ENCODE measurements at places on chromosomes 5 and 9.

GRCh38 chr9:70177121-70177520 is 81.7 kb upstream of the SMC5 start:
- no peak for DNase-seq

DNA sequence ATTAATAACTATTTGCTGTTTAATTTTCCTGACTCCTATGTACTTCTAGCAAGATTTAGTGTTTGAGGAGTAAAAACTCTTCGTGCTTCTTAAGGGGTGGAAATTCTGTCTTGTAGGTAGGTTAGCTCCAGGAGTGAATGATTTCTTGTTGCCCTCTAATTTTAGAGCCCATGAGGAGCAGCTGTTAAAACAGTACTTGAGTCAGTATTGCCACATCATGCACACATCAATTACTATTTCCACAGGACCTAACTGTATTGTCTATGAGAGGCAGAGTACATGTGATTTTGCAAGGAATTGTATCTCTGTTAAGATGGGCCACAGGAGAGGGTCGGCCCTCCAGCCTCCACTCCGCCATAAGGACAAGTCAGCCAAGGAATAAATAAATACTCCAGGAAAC is 91.2 kb downstream of the PDZD2 start:
- no peak for DNase-seq

DNA sequence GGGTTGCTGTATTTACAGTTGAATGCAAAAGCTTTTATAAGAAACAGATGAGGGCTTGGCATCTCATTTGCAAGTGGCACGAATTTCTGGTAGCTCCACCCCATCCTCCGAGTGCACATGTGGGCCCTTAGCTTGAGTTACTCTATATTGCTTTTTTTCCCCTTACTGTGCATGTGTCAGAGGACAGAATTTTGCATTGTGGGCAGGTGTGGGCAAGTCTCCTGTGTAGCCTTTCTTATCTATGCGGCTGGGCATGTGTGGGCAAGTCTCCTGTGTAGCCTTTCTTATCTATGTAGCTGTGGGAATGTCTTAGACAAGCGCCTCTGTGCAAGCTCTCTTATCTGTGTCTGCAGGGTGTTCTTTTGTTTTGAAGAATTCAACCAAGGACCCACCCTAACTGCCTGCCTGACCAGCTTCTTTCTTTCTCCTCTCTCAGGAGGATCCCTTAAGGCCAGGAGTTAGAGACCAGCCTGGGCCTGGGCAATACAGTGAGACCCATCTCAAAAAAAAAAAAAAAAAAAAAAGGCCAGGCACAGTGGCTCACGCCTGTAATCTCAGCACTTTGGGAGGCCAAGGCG is 34.1 kb upstream of the SIL1 start:
- no peak for DNase-seq

DNA sequence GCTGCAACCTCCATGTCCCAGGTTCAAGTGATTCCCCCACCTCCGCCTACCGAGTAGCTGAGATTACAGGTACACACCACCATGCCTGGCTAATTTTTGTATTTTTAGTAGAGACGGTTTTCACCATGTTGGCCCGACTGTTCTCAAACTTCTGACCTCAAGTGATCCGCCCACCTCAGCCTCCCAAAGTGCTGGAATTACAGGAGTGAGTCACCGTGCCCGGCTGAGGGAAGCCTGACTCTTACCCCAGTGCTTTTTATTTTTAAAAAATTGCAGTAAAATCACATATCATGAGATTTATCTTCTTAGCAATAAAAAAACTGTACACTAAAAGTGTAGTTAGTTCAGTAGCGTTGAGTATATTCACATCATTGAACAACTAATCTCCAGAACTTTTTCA is 105.3 kb downstream of the SLIT3 start:
- no peak for DNase-seq

DNA sequence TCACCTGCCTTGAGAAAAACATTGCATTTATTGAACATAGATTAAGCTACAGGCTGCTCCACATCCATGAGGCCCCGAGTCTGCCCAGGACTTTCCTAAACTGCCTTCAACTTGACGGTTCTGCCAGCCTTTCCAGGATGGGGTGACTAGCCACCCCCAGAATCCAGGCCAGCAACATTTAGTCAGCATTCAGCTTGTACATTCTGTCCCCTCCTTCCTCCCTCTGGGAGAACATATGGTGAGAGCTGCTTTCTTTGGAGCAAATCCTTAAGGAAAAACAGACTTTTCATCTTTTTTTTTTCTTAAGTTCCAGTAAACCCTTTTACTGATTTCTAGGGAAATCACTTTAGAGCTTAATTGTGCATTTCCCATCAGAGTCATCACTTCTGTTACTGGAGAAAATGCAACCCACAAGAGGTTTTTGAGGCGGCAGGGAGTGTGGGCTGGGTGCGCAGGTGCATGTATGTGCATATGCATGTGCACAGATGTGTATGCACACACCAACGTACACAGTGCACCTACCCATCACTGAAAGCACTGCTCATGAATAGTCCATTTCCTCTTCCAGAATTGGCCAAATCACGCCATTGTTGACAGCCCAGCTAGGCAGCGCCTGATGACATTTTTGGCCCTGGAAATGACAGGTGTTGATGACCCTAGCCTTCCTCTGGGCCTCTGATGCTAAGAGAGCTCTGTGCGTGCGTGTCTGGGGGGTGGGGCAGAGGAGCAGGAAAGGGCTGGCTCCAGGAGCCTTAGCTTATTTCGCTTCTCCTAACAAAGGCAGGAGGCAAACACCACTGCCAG is 145.6 kb downstream of the HSD17B3 start:
- no peak for DNase-seq

DNA sequence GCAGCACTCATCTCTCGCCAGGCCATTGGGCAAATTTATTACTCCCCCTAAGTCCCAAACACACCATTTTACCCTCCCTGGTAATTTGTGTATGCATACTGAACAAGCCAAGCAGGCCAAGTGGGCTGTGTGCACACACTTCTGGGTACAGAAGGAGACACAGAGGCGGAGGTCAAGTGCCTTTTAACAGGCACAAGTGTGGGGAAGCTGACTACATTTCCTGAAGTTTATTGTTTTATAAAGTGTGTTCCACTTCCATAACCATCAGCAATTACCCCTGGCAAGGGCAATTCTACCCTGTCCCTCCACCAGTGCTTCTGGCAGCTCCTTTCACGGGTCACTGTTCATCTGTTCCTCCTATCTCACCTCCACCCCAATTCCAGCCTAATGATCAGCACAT is 93.9 kb downstream of the SETX start:
- DNase-seq = no peak

GRCh38 chr5:173317091-173317730 is 11.0 kb downstream of the STC2 start:
- no peak for DNase-seq

DNA sequence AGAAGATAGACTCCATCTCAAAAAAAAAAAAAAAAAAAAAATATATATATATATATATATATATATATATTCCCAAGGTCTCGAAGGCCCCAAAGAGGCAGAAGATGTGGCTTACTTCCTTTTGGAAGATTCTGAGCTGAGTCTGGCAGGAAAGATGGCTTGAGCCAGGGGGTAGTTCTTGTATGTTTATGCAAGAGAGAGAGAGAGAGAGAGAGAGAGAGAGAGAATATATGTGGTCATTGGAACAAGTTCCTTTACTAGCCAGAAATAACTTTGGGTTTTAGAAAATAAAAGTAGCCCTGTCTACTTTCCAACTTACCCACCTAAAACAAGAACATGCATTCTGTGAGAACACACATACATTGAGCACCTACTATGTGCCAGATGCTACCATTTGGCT is 17.6 kb downstream of the NCS1 start:
- no peak for DNase-seq

GRCh38 chr9:135982499-135983207 is 21.5 kb upstream of the UBAC1 start:
- DNase-seq = no peak

GRCh38 chr9:136506425-136506824 is 23.6 kb upstream of the SEC16A start:
- no peak for DNase-seq

GRCh38 chr9:132239518-132239917 is 77.7 kb downstream of the NTNG2 start:
- DNase-seq = no peak

- DNase-seq = peak; percentile 24
Measured at GRCh38 chr5:154756009-154756867, 1.1 kb downstream of the LARP1 start.

DNA sequence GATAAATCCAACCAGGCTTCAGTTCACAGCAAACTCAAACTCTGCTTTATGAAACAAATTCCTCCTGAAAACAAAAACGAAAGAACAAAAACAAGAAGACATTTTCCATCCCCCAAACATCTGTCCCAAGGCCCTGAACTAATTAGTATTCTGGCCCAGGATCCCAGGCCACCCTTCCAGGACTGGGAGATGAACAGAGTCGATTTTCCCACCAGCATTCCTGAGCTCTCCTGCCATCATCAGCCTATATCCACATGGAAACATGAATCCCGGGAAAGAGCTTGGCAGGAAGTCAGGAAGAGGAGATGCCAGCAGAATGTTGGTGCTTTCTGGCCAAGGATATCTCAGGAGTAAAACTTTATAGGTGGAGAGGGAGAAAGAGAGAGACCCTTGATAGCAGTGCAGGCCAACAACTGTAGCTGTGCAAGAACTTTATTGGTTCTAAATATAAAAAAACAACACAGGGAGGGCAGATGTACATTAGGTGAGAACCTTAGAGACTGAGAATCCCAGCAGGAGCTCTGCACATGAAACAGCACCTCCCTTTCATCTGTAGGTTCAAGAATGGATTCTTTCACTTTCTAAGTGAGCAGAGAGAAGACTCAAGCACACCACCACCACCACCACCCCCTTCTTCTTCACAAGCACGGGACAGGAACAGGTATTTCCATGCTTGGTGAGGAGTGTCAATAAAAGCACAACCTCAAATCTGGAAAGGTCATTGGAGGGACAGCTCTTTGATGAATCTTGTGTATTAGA is 190.7 kb upstream of the TAS2R1 start:
- no peak for DNase-seq

DNA sequence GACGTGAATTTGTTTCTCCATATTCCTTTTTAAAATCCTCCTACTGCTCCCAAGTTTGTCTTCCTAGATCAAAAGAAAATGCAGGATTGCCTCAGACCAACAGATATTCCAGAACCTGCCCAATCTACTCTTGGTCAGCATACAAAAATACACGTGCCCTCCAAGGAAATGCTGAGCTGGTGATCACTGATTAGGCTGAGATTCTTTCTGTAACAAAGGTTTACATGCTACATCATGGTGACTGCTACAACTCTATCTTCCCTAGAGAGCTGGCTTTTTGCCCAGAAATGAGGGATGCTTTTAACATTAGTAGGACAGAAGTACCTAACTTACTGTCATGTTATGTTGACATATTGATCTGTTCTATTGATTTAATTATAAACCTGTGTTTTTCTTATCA is 35.5 kb downstream of the OR2Y1 start:
- no peak for DNase-seq

DNA sequence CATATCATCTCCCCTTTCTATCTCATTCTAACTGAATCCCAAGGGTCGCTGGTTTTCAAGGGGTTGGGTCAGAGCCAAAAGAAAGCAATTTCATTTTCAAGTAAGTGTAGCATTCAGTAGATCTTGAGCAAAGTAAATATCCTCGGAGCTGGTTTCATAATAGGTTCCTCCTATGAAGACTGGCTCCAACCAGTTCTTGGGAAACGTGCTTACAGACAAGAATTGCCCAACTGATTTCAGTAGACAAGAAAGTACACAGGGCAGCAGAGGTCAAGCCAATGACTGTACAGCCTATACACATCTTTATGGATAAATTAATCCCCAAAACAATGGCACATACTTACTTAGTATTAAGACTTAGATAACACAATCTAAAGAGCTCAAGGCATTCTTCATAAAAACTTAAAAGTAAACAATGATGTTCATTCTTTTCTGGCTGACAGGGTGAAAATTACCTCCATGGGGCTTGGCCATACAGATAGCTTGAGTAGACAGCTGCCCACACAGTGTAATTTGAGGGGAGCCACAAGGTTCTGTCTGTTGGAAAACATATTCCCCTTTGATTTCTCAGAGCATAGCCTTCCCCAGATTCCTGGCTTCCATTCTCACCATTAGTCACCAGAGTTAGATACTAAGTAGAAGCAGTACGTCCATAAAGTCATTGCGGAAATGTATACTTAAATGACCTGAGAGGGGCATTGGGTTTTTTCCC is 163.9 kb downstream of the ARRDC3 start:
- no peak for DNase-seq

GRCh38 chr9:21580636-21581378 is 98.7 kb upstream of the IFNE start:
- DNase-seq = no peak

DNA sequence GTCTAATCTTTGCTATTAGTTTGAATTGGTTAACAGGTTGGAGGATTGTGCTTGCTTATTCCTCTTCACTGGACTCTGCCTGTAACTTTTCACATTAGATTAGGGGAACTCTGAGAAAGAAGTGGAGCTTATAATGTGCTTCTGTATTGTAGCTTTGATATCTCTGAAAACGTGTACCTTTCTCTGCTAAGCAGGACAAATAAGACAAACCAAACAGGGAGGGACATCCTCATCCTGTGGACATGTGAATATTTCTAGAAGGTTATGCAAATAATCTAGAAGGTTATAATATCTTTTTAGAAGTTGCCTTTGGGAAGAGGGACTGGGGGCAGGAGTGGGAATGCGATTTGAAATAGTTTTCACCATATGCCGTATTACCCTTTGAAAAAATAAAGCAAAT is 11.7 kb downstream of the IQGAP2 start:
- no peak for DNase-seq

GRCh38 chr5:139381837-139382761 is 998 bp downstream of the SLC23A1 start:
- no peak for DNase-seq

- no peak for DNase-seq
Measured at GRCh38 chr5:157252711-157253465, 13.0 kb upstream of the CYFIP2 start.

GRCh38 chr5:86974955-86975354 is 292.7 kb upstream of the RASA1 start:
- no peak for DNase-seq

GRCh38 chr5:109411627-109412026 is 1.9 kb upstream of the PJA2 start:
- no peak for DNase-seq

DNA sequence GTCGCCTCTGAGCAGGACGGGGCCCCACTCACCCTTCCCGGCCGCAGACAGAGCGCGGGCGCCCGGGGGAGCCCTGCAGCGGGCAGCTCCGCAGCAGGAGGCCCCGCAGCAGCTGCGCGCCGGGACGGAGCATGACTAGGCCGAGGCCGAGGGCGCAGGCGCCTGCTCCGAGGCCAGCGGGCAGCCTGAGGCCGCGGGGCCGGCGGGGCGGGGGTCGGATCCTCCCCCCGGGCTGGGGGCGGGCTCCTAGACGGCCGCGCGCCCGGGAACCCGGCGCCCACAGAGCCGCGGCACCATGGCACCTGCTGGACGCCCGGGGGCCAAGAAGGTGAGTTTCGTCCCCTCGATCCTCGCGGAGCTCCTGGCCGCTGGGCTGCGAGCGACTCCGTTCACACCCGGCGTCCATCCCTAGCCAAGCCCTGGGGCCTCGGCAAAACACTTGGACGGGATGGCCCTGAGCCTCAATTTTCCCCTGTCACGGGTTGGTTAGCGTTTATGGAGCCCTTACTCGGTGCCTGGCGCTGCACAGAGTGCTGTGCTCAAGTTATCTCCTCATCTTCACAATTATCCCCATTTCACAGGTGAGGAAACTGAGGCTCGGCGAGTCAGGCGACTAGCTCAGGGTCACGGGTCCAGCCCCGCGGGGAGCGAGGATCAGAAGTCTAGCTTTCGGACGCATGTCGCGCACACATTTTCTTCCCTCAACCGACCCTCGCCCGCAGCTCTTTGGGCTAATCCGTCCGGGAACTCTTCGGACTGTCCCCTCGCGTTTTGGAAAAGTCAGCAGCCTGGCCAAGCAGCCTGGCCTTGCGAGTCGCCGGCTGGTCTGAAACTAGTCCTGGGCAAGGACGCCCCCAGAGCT is at the start of the genes BHMT2 and DMGDH:
TSS of gene BHMT2 (plus strand) at position 280 of the 862 bp plus-strand sequence. CDS start at position 296, 16 bp downstream.
TSS of gene DMGDH (minus strand) at position 187 of the 862 bp plus-strand sequence. CDS start at position 133, 54 bp downstream.
- no peak for DNase-seq
